ENCODE measurements at places on chromosomes 3 and 15.

DNA sequence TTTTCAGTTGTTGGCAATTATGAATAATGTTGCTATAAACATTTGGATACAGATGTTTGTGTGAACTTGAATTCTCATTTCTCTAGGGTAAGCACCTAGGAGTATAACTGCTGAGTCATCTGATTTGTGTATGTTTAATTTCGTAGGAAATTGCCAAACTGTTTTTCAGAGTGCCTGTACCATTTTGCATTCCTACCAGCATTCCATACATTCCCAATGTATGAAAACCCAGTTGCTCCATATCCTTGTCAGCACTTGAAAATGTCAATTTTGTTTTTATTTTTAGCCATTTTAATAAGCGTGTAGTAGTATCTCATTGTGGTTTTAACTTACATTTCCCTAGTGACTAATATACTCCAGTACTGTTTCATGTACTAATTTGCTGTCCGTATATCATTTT is 98.5 kb upstream of the TSC22D2 start:
- DNase-seq = no peak

GRCh38 chr3:43087249-43087776 is 18.6 kb downstream of the POMGNT2 start:
- DNase-seq = no peak

- no peak for DNase-seq
Measured at GRCh38 chr3:27431116-27431515, 53.1 kb downstream of the SLC4A7 start.

DNA sequence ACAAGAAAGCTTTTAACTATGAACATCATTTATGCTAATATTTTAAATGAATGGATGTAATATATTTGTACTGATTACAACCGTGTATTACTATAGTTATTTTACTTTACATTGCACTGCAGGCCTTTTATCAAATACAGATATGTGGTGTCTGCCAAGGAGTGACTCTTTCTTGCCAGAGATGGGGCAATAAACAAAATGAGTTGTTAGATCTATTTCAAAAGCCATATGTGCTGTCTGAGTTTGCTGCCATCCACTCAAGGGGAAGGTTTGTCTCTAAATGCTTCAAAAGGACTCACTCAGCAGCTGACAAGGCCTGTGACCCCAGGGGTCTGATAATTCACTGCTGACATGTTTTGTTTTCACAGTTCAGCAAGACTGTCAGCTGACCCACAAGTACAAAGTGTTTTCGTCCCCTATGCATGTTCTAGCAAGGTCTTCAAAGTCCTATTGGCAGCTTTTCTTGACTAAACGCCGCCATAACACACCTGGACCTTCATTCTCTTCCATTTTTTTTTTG is 41.3 kb upstream of the ZBED2 start:
- no peak for DNase-seq

DNA sequence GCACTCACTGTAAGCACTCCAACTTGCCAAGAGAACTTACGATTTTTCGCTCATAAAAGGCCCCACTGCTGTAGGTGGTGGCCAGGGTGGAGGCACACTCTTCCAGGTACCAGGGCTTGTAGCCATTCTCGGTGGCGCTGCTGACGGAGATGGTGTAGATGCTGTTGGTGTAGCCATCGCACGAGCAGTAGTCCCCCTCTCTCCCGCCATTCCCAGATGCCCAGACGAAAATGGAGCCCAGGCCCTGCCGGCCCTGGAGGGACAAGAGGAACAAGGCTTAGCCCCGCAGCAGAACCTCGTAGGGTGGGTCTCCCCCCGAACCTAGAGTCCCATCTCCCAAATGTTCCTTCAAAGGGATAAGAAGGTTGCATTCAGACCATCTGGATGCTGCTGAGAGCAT is 96.3 kb downstream of the PCSK6 start:
- DNase-seq = no peak

DNA sequence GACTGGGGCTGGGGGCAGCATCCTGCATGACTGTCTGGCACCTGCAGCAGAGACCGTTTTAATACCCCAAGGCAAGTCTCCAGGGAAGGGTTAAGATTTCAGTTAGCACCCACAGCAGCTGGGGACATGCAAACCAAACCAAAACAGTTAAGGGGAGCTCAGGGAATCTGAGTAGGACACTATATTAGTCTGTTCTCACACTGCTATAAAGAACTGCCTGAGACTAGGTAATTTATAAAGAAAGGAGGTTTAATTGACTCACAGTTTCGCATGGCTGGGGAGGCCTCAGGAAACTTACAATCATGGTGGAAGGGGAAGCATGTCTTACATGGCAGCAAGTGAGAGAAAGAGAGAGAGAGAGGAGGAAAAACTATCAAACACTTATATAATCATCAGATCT is 25.3 kb downstream of the GALNT15 start:
- DNase-seq = no peak

- no peak for DNase-seq
Measured at GRCh38 chr3:127325629-127325961, 37.7 kb upstream of the PRR20G start.

GRCh38 chr15:70092464-70093027 is 5.2 kb downstream of the TLE3 start:
- no peak for DNase-seq

- DNase-seq = no peak
Measured at GRCh38 chr3:141191097-141191749, 40.4 kb upstream of the PXYLP1 start.

DNA sequence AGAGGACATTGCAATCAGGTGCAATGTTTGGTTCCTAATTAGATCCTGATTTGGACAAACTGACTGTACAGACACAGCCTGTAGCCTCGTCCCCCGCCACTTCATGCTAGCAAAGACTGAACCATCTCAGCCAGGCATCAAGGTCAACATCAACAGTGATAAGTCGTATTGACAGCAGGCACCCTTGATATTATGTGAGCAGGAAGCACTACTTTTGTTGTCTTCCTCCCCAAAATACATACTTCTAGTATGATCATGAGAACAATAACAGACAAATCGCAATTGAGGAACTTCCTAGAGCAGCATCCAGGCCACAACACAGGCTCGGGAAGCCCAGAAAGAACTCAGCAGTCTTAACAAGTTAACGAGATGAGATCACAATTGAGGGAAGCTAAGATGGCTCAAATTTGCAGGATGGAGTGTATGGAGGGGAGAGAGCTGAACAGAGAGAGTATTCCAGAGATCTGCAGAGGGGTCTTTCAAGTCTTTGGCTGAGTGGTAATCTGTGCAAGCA is 20.4 kb downstream of the TGM5 start:
- no peak for DNase-seq

- no peak for DNase-seq
Measured at GRCh38 chr3:31166249-31166885, 271.9 kb upstream of the GADL1 start.

GRCh38 chr3:43317461-43318316 is 31.3 kb downstream of the SNRK start:
- DNase-seq = no peak

- no peak for DNase-seq
Measured at GRCh38 chr3:184230081-184230602, 757 bp downstream of the VWA5B2 start.

DNA sequence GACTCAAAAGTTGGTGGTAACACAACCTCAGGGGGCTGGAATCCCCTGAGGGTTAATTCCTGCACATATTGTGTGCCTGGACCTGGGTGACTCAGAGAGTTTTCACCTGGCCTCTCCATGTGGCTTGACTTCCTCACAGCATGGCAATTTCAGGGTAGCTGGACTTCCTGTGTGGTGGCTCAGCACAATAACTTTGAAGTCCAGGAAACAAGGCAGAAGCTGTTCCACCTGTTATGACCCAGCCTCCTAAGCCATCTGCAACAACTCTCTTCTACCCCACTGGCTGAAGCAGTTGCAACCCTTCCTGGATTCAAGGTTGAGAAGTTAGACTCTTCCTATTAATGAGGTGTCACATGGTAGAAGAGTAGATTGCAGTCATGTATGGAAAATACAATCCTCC is 58.4 kb downstream of the EDEM1 start:
- DNase-seq = no peak

DNA sequence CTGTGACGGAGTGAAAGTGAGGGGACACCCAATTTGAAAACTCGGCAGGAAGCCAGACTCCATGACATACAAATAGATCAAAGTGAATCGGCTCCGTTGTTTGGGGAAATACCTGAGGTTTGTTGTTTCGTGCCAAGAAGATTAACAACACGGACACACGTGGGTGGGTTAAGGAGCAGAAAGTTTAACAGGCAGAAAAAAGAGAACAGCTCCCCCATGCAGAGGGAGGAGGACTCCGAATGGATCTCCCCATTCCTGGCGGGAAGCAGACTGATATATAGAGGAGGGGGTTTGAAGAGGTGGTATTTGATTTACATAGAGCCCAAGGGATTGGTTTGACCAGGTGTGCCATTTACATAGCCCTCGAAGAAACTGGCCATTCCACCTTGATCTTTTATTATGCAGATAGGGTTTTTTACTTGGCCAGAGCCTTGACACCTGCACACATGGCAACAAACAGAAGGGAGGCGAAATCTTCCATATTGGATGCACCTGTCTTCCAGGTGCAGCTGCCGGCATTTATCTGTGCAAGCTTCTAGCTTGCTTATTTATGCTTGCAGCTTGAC is 4.8 kb upstream of the SACM1L start:
- no peak for DNase-seq

- no peak for DNase-seq
Measured at GRCh38 chr3:137084586-137084985, 126.8 kb downstream of the IL20RB start.

DNA sequence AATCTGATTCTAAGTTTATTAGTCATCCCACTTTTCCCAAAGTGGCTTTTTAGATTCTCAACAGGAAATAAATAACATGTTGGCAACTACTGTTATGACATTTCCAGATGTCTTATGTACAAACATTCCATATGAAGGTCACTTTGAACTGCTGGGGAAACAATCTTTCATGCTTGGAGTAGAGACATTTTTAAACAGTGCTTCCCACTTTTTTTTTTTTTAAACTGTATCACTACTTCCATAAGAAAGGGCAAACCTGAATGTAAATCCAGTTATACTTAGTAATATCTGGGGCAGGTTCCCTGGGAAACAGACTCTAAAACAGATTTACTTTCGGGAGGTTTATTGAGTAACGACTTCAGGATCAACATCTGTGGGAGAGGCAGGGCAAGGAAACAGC is 473.8 kb downstream of the TAFA4 start:
- DNase-seq = no peak

DNA sequence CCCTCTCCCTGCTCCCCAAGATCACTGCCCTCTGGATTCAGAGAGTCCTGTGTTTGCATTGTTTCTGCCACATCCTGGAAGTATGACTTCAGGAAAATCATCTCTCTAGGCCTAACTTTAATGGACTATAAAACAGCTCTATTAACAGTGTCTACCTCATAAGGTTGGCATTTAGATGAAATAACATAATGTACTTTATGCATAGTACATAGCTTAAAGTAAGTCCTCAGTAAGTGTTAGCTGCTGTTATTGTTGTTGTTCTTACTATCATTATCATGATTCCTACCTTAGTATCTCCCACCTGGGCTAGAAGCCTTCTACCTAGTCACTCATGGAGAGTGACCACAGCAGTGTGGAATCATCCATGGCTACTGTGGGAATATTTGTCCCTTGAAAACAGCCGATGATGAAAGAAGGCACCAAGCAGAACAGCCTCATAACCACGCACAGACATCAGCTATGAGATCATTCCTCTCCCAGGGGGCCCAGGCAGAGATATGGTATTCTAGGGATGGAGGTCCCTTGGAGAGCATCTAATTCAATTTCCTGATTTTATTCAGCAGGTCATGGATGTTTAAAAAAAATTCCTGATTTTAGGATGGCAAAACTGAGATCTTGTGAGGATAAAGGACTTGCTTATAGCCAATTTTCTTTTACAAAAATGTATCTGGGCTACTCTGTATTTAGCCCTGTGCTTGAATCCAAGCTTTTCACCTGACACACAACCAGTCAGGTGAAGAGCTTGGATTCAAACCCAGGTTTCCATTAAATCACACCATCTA is 1.9 kb downstream of the FSD2 start:
- DNase-seq = no peak

DNA sequence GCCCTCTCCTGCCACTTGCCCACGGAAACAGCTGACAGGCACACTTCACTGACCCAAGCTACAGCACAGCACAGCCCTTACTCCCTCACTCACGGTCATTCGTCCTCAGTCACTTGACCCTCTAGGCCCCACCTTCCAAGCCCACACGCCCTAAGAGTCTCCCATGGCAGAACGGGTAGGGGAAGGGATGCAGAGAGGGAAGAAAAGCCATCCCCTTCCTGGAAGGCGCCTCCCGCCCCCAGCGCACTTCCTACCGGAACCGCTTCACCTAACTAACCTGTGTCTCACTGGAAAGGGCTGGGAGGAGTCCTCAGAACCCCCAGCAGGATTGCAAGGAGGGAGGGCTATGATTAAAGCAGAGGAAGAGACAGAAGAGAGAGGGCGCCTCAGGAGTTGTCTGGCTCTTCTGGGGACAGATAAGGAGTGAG is 22.9 kb downstream of the EPHB3 start:
- DNase-seq = no peak

GRCh38 chr3:140148824-140149390 is 213.9 kb downstream of the CLSTN2 start:
- no peak for DNase-seq

DNA sequence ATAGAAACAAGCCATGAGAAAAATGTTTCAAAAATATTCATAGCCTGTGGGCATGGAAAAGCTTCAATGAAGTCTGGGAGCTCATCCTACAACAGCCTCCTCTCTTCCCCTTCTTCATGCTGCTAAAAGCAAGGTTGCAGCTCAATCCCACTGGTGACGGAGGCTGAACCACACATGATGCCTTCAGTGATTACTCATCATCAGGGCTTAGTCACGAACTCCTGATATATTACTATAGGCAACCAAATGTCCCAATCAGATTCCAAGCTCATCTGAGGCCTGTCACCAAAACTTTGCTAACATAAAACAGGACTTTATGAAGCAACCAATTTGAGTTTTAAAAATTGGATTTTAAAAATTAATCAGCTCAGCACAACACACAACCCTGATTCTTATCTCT is 24.0 kb upstream of the SLC24A5 start:
- DNase-seq = no peak

GRCh38 chr3:123800362-123800682 is 83.8 kb downstream of the MYLK start:
- DNase-seq = no peak

GRCh38 chr3:182862159-182862860 is 69.0 kb downstream of the ATP11B start:
- DNase-seq = no peak

- no peak for DNase-seq
Measured at GRCh38 chr15:92662762-92663161, 7.2 kb upstream of the FAM174B start.

Measured in activated CD4-positive, alpha-beta T cell treated with anti-CD3 and anti-CD28 coated beads for 1 hour (primary cell).